ENCODE measurements at places on chromosomes 7 and 10. TPM values are rescaled to one million over a fixed set of nuclear protein-coding genes. Genes with fewer than 3 reads are reported as not detected.

CCDC6 gene
- 26.7 TPM for total RNA-seq

IRF5 gene
- total RNA-seq, result 4.9 TPM

GRCh38 chr10:76337641-76338040 is 906.2 kb downstream of the LRMDA start:
- no peak for DNase-seq

CALN1 gene
- 0.52 TPM for total RNA-seq

DNA sequence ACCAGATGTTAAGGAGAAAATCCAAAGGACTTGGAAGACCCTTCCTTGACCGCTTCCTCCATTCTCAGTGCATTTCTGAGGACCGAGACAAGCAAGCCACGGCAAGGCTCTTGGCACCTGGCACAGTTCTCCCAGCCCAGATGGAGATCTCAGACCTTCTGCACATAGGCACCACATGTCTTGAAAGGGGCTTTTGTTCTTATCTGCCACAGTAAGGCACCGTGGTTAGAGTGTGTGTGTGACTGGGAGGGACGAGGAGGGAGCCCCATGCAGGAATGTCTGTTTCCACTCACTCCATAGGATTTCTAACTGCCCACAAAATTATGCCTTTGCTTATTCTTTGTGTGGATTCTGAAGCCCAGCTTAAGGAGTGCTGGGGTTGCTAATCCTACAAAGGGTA is 10.3 kb upstream of the WDR86 start:
- DNase-seq, result no peak

LEP gene
- total RNA-seq, result 1.8 TPM

UTF1 gene
- not detected for total RNA-seq

GRCh38 chr7:89503281-89503680 is 651.0 kb upstream of the STEAP1 start:
- no peak for DNase-seq

DNA sequence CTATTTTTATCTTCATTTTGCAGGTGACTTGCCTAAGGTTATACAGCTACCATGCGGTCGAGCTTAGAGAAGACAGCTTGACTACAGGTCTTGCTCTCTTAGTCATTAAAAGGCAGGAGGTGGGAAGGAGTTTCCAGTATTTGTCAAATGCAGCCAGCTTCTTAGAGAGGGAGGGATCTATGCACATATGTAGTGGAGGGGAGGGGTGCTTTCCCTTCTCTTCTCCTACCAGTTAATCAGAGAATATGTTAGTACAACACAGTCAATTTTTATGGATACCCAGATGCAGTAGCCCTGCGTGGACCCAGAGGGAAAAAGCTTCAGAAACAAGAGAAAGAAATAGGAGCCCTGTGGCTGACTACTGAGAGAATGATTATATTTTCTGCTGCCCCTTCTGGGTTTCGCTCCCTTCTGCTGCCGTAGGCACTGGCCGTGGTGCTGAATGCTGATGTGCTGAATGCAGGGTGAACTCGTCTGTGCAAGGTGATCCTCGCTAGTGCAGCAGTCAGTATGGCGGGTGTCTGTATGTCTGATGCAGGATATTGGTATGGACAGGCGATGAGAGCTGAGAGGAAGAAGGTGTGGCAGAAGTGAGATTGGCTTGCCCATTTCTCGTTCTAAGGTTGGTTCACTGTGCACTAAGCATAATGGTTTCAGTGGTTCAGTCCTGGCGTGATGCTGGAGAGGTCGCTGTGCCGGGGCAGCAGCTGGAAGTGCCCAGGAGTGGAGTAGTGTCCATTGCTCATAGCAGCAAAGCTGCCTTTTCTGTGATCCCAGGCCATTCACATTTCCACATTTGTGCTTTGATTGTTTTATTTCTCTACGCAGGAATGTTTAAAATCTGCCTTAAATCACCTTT is 189.2 kb upstream of the PODXL start:
- DNase-seq, result no peak

MCM10 gene
- not detected for total RNA-seq

Data from body of pancreas (tissue), 4 donors.